HAP-1 (cell line): ENCODE measurements at places on chromosomes 4 and X.

DNA sequence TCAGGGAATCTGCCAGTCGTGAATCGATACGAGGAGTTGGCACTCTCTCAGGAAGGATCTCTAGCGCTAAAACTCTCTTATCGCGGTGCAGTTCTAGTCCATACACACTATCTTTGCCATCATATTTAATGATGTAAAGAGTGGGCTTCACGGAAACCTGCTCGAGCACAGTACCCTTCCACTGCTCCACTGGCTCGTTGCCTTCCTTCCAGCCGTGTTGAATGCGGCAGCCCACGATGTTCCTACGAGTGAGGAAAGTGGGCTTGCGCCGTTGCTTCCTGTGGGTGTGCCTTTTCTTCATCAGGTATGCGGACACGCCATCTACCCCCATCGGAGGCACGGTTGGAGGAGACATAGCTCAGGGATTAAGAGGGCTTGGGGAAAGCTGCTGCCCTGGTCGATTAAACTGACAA lies 661 bp downstream of the SPIN4 start:
- peak; percentile 66 for DNase-seq

DNA sequence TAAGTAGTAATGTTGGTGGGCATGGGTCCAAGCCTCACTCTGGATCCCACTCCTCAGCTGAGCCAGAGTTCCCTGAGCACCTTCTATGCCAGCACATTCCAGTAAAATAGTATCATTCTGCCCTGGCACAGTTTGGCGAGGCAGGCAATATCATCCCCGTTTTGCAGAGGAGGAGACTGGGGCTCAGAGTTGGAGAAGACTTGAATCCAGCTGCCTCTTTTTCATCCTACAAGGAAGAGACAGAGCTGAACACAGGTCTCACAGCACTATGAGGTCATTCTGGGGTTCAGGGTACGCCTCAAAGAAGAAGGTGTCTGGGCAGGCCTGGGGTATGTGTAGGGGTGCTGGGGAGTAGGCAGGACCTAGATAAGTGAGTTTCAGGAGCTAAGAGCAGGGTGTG lies 103.9 kb upstream of the STX18 start:
- DNase-seq: no peak

DNA sequence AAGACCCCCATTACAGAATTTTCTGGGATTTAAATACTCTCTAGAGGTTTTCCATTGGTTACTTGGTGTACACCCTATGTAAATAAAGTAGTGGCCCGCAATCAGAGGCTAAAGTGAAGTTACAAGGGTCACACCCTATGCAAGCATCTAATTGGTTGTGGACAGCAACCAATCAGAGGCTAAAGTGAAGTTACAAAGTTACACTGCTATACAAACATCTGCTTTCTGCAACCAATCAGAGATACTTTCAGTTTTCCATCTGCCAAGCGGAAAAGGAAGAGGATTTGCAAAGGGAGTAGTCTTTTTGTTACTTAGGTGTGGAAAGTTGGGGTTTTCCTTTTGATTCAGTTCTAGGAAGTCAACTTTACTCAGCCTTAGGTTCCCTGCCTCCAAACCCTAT lies 2.0 kb upstream of the ATRX start:
- DNase-seq: no peak

DNA sequence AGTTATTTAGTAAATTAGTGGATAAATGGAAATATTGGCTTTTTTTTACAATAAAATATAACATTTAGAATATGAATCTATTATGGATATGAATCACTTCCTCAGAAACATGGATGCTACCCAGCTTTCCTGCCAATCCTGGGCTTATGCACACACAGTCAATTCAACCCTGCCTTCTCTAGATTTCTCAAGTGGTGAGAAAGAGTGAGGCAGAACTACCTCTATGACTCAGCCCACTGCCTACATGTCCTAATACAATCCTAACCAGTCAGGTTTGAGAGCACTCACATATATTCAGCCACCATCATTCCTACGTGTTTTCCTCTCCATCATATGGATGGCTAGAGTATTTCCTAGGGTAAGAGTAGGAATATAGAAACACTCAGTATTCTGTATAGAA lies 91.1 kb upstream of the ANKRD50 start:
- DNase-seq: no peak

GRCh38 chrX:115362334-115363095 lies 73.0 kb downstream of the LUZP4 start:
- no peak for DNase-seq

GRCh38 chrX:40514376-40514775 lies 66.4 kb upstream of the ATP6AP2 start:
- DNase-seq: no peak

DNA sequence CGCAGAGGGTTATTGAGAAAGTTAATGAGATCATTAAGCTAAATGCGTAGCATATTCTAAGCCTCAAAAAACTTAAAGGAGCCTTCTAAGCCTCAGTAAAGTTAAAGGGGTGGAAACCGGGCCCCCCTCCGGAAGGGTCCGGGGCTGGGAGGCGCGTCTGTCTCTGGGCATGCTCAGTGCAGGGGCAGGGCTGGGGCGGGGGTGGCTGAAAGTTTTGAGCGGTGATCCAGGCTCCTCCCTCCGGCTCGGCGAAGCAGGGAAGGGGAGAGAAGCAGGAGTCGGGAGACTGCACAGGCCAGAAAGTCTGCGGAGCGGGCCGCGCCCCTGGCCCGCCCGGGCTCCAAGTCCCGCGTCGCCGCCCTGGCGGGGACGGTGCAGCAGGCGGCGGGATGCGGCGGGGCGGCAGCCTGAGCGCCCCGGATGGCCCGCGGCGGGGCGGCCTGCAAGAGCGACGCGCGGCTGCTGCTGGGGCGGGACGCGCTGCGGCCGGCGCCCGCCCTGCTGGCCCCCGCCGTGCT lies at the start of gene EVC:
EVC (plus strand) TSS at position 241 of the 518 bp plus-strand sequence; CDS start at position 421, 180 bp downstream.
- DNase-seq: peak; percentile 89

- no peak for DNase-seq
Observed at GRCh38 chr4:176565049-176565448, 227.7 kb downstream of the VEGFC start.

DNA sequence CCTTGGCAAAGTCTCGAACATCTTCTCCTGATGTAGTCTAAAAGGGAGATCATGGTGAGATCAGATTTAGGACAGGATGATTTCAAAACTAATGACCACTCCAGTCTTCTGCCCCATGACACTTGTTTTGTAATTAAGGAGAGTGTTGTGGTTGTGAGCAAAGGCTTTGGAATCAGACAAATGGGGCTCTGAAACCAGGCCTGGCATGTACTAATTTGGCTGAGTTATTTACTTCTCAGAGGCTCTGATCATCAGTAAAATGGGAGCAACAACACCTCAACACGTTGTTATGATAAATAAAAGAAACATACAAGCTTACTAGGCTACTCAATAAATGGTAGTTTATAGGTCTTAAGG lies 106.9 kb upstream of the FTHL17 start:
- DNase-seq: no peak

DNA sequence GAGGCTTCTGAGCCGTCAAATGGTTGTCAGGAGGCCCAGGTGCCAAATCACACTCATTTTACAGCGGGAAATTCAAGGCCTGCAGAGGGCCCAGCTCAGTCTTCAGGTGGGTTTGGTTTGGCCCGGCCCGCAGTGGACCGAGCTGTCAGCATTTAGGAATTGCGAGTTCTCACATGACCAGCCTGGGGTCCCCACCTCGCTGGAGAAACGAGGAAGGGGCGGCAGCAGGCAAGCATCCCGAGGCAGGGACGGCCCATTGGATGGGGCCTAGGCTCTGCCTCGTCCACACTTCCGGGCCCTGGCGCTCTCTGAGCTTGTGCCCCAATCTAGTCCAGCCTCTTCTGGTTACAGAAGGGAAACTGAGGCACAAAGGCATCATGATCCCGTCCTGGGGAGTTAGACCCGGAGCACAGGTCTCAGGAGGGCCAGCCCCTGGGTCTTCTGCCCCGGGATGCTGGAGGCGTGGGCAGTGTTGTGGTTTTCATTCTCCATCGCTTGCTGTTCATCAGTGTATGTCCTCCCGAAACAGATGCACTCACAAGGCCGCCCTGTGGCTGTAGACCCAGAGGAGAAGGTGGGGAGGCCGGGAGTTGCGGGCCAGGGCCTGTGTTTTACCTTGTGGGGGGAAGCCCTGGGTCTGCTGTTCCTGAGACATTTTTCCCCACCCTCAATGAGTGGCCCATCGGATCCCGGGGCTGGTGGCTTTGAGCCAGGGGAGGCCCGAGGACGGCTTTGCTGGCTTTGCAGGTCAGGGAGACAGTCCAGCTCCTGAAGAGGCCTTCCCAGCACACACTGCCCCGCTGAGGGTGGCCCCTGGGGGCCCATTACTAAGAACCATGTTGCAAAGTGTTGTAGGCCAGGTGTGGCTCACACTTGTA lies 8.9 kb downstream of the PSAPL1 start:
- no peak for DNase-seq

DNA sequence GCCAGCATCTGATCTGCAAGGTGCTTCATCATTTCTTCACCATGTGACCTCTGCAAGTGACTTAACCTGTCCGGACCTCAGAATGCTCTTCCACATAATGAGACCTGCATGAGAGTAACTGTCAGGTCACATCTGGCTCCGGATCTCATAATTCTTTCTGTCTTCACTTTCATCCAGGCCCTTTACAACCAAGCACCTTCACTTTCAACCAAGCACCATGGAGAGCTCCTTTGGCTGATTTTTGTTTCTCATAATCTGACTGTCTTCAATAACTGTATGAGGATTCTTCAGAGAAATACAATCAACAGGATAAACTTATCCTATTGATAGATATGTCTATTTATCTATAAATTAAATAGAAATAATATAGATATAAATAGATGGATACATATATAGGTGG lies 148.1 kb downstream of the VCX3A start:
- no peak for DNase-seq

GRCh38 chr4:183543435-183543834 lies 38.6 kb downstream of the ING2 start:
- no peak for DNase-seq
